ENCODE measurements at places on chromosomes 4 and X. TPM values are rescaled to one million over a fixed set of nuclear protein-coding genes. Genes with fewer than 3 reads are reported as not detected.

GRCh38 chr4:30769093-30769492 is 48.9 kb downstream of the PCDH7 start:
- H3K36me3 ChIP-seq: no peaks in the 10 kb centered on the region
- no peak overlapping the region for H3K4me3 ChIP-seq

GRCh38 chrX:107733686-107734085 is 41.9 kb downstream of the TSC22D3 start:
- no peak for DNase-seq
- H3K27ac ChIP-seq: no peak overlapping the region
- no peaks in the 10 kb centered on the region for H3K36me3 ChIP-seq

DNA sequence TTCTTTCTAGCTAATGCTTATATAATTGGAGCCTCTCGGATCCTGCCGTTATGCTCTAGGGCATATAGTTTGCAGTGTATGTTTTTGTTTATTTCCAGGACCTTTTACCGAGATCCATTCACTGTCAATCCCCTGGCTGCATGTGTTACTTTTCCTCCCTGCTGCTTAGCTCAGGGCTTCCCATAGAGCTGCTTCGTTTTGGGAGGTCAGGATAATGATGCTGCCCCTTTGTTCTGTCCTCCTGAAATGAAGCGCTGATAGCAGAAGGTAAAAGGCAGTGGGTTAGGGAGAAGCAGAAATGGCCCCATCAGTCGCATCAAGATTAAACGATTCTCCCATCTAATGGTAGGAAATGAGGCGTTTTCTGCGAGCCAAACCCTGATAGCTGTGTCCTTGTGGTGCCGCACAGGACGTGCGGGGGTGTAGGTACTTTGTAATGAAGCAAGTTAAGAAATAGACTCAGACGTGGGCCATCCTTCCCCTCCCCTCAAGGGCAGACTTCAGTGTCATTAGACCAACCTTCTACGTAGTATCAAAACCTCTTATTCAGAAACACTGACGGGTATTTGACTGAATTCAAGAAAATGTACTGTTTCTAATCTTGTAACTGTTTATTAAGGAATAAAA is 37.3 kb downstream of the AFF2 start:
- no peak overlapping the region for H3K4me3 ChIP-seq
- H3K36me3 ChIP-seq: no peaks in the 10 kb centered on the region
- no peak for DNase-seq
- H3K4me1 ChIP-seq: no peaks in the 10 kb centered on the region
- H3K27me3 ChIP-seq: no peaks in the 10 kb centered on the region

The CFP gene
- 0.17 TPM for total RNA-seq

DNA sequence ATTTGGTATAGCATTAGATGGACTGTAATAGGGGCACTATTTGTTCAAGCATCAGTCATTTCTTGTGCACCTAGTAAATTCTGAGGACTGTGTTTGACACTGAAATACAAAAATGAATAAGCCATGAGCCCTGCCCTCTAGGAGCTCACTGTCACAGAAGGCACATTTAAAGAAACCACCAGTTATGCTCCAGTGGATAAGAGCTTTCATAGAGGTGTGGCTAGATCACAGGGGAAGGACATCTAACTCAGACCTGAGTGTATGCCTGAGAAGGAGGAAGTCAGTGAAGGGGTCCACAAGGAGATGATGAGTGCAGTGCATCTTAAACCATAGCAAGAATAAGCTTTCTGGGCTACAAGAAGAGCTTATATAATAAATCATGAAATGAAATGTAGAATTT is 40.1 kb downstream of the BTC start:
- H3K27ac ChIP-seq: no peak overlapping the region
- no peak for DNase-seq
- no peak overlapping the region for H3K4me3 ChIP-seq
- H3K27me3 ChIP-seq: no peaks in the 10 kb centered on the region
- no peaks in the 10 kb centered on the region for H3K4me1 ChIP-seq

The RAP1GDS1 gene
- total RNA-seq: 103 TPM

DNA sequence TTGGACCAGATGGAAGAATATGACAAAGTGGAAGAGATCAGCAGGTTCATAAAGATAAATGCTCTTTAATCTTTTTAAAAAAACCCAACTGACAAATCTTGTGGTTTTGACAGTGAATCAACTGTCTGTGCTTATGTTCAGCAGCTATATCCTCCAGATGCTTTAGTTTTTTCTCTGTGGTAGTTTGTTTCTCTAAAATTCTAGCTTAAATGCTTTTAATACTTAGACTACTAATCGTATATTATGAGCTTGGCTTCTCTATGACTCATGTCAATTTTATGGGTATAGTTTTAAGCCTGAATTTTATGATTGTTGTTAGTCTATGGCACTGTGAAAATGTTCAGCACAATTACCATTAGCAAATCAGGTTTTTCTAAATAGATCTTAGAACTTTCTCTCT is 12.9 kb downstream of the HHIP start:
- no peaks in the 10 kb centered on the region for H3K36me3 ChIP-seq
- no peaks in the 10 kb centered on the region for H3K27me3 ChIP-seq
- H3K27ac ChIP-seq: no peak overlapping the region
- no peaks in the 10 kb centered on the region for H3K4me1 ChIP-seq
- H3K4me3 ChIP-seq: no peak overlapping the region

Measured in fibroblast of lung (primary cell).